ENCODE measurements at places on chromosomes 4 and X.

- H3K27ac ChIP-seq, result no peak overlapping the region
- DNase-seq, result no peak
- H3K4me3 ChIP-seq, result no peak overlapping the region
- H3K36me3 ChIP-seq, result no peaks in the 10 kb centered on the region
- no peaks in the 10 kb centered on the region for H3K27me3 ChIP-seq
Observed at GRCh38 chrX:44003975-44004374, 30.8 kb upstream of the NDP start.

- H3K36me3 ChIP-seq, result no peaks in the 10 kb centered on the region
- H3K27ac ChIP-seq, result no peak overlapping the region
- no peak for DNase-seq
- H3K27me3 ChIP-seq, result no peaks in the 10 kb centered on the region
Observed at GRCh38 chr4:138674209-138674608, 341.4 kb upstream of the NOCT start.

GRCh38 chrX:71938371-71938770, 27.7 kb downstream of the NHSL2 start:
- H3K36me3 ChIP-seq, result no peaks in the 10 kb centered on the region
- H3K27ac ChIP-seq, result no peak overlapping the region
- H3K4me1 ChIP-seq, result no peaks in the 10 kb centered on the region
- H3K27me3 ChIP-seq, result no peaks in the 10 kb centered on the region
- DNase-seq, result no peak
- H3K4me3 ChIP-seq, result no peak overlapping the region

- H3K4me1 ChIP-seq, result peaks cover 18% of the 10 kb centered on the region
- peak; percentile 80 for DNase-seq
- peaks cover 14% of the 10 kb centered on the region for H3K27me3 ChIP-seq
- H3K36me3 ChIP-seq, result no peaks in the 10 kb centered on the region
- peak overlapping the region; percentile 67 for H3K27ac ChIP-seq
Observed at GRCh38 chr4:118351851-118352827, 664 bp downstream of the PRSS12 start.

All from suprapubic skin (tissue), 4 donors.